GM12864 (cell line): ENCODE measurements at places on chromosomes 7 and 10.

- no peak for DNase-seq
Observed at GRCh38 chr10:60604342-60604741, 173.9 kb upstream of the CDK1 start.

DNA sequence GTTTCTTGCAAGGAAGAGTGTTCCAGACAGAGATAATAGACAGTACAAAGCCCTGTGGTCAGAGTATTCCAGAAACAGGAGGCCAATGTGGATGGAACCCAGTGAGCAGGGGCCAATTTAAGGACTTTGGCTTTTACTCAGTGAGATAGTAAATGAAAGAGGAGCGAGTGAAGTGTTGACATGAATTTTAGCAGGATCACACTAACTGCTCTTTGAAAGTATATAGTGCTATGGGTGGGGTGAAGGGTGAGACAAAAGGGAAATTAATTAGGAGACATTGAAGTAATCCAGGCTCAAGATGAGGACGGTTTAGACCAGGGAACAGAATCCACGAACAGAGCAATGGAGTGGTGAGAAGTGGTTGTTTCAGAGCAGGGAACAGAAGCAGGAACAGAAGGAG, 62.2 kb upstream of the TES start:
- DNase-seq, result no peak

- no peak for DNase-seq
Observed at GRCh38 chr7:106045139-106045538, 67.0 kb downstream of the SYPL1 start.

GRCh38 chr7:29588900-29589696, 25.5 kb downstream of the PRR15 start:
- DNase-seq, result no peak
